Lung microvascular endothelial cell (primary cell): ENCODE measurements at places on chromosomes 4 and X. TPM values are rescaled to one million over a fixed set of nuclear protein-coding genes. Genes with fewer than 3 reads are reported as not detected.

ZDHHC15 gene
- not detected in 2 replicates for total RNA-seq

PRDM8 gene
- 0.87 and 1.2 TPM in 2 replicates for total RNA-seq

MXRA5 gene
- total RNA-seq: under 0.01 TPM in 1 of 2 replicates, not detected in the other

AMBN gene
- total RNA-seq: not detected in 2 replicates

CENPVL2 gene
- total RNA-seq: not detected in 2 replicates

CXCL9 gene
- not detected in 2 replicates for total RNA-seq

ANKRD37 gene
- total RNA-seq: 5.7 and 29.6 TPM in 2 replicates

IGSF1 gene
- total RNA-seq: 0.87 TPM in 1 of 2 replicates, not detected in the other

EREG gene
- not detected in 2 replicates for total RNA-seq

PPEF1 gene
- not detected in 2 replicates for total RNA-seq

CSAG1 gene
- total RNA-seq: not detected in 2 replicates

WDR17 gene
- under 0.01 and 0.22 TPM in 2 replicates for total RNA-seq

DGAT2L6 gene
- not detected in 2 replicates for total RNA-seq

RHOH gene
- 0.22 TPM in 1 of 2 replicates, not detected in the other for total RNA-seq

DCK gene
- total RNA-seq: 14.2 and 23.8 TPM in 2 replicates

- peak; percentile 32 for DNase-seq
Measured at GRCh38 chrX:8743126-8743732, 11.3 kb upstream of the ANOS1 start.

DNA sequence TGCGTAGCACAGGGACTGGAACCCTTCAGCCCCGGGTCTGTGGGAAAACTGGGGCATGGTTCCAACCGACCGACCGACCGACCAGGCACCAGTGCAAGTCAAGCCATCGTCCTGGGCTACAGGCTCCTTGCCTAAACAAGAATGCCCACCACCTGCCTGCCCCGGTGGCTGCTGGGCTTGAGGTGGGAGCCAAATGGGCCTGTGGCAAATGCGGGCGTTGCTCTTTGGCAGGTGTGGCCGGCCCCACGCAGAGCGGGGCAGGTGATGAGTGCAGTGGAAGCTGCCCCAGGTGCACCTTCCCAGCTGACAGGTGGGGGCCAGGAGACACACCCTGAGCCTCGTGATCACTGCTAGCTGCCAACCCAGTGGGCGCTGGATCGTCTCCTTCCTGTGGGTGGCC, 77.9 kb downstream of the MTMR1 start:
- DNase-seq: no peak

DNA sequence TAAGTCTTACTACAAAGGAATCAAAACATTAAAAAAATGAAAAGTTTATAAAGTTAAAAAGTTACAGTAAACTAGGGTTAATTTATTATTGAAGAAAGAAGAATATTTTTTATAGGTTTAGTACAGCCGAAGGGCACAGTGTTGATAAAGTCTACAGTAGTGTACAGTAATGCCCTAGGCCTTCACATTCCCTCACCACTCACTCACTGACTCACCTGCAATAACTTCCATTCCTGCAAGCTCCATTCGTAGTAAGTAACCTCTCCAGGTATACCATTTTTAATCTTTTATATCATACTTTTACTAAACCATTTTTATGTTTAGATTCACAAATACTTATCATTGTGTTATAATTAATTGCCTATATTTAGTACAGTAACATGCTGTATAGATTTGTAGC, 307.5 kb upstream of the FAM241A start:
- DNase-seq: no peak

GRCh38 chr4:139738846-139739613, 73.4 kb downstream of the MGST2 start:
- DNase-seq: no peak

DNA sequence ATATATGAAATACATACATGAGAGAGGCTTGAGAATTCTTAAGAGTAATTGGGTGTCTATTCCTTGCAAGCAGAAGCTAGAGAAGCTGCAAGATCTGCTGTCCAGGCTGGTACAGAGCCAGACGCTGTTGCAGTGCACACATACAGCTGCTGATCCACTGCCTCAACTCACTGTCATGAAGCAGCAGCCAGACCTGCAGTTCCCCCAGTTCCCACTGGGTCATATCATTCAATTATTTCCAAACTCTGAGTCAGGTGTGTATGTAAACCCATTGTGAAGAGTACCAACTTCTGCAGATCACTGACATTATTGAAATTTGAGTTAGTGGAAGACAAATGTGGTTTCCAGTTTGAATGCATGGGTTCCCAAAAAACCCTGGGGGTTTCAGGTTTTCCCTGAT, 1212.8 kb upstream of the ADGRL3 start:
- DNase-seq: no peak

DNA sequence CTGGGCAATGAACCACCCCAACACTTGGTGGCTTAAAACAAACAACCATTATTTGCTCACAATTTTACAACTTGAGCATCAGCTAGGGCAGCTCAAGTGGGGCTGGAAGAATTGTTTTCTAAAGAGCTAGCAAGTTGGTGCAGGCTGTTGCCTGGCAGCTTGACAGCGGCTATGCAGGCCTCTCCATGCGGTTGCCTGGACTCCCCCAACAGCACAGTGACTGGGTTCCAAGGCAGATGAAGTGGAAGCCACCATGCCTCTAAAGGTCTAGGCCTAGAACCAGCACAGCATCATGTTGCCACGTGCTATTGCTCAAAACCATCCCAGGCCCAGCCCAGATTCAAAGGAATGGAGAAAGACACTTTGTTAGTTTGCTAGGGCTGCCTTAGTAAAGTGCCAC, 114.8 kb downstream of the BCOR start:
- no peak for DNase-seq

DNA sequence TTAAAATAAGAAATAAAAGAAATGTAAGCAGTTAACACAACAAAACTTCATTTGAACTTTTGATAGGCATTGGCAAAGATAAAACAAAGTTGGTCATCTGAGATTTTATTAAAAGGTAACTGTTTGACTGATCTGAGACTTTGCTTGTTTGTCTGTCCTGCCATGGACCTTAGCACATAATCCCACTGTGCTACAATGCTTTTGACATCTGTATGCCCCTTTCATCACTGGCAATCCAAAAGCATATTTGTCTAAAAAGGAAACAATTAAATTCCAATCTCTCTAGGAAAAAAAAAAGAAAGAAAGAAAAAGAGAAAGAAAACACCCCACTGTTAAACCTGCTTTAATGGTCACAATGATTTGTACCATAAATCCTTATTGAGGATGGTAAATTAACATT, 231.0 kb downstream of the DACH2 start:
- no peak for DNase-seq

- no peak for DNase-seq
Measured at GRCh38 chr4:73734530-73735001, 5.8 kb upstream of the CXCL8 start.

DNA sequence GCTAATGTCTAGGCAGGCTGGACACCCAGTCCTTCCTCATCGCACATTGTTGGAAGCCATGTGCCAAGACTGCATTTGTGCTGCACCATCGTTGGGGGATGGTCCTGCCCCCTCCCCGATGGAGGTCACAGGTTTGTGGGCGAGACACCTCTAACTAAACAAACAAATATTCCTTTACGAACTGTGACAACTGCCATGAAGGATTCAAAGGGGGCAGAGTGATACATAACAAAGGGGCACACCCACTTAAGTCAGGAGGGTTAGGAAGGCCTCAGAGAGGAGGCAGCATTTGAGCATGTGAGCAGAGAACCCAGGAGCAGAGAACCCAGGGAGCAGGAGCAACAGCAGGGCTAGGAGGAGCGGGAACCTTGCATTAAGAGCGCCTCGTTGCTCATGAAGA, 37.1 kb downstream of the TRIM2 start:
- no peak for DNase-seq

GRCh38 chrX:73913580-73913979, 350.6 kb downstream of the CHIC1 start:
- DNase-seq: peak; percentile 71

DNA sequence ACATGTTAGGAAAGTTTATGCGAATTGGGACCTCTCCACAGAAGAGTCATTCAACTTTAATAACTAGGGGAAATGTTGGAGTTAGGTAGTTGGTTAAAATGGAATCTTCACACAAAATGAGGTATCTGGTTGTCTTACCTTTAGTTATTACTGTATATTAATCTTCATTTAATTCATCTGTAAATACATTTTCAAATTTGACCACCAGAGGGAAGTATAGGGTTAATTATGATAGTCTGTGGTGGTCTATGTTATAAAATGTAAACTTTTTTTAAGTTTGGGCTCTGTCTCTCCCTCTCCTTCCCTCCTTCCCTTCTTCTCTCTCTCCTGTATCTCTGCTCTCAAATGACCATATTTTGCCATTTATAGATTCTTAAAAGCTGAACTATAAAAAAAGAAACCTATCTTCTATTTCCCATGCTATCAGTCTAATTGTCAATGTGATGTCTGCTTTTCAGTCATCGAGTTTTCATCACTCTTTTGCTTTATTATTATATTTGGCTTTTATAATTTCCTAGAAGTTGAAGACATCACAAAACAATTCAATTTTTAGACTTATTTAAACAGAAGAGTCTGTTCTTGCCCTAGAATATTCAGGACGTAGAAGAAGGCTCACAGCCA, 49.8 kb downstream of the TMEM144 start:
- peak; percentile 33 for DNase-seq

- DNase-seq: no peak
Measured at GRCh38 chr4:6463311-6464289, 8.8 kb downstream of the PPP2R2C start.

- no peak for DNase-seq
Measured at GRCh38 chr4:174047363-174047762, 236.1 kb downstream of the FBXO8 start.

- no peak for DNase-seq
Measured at GRCh38 chr4:138095378-138095777, 146.8 kb downstream of the SLC7A11 start.

- DNase-seq: peak; percentile 35
Measured at GRCh38 chrX:49934148-49934547, 11.8 kb downstream of the CLCN5 start.

GRCh38 chr4:165398570-165398969, 19.8 kb downstream of the CPE start:
- peak; percentile 45 for DNase-seq

GRCh38 chrX:107537815-107538214, 88.4 kb downstream of the FRMPD3 start:
- peak; percentile 50 for DNase-seq

DNA sequence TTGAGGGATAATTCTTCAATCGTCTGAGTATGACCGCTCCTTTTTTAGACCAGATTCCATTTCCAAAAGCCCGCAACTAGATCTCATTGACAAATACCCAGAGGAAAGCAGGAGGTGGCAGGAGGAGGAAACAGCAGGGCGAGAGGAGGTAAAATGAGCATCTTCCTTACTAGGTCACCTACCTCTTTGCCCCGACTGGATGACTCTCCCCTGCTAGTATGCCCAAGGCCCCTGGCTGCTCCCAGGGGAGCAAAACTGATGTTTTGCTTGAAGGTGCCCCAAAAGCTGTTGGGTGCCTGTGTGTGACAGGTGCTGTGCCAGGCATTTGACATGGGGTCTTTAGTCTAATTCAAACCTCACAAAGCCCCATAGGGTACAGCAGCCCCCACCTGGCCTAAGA, 48.9 kb downstream of the C4orf50 start:
- no peak for DNase-seq

GRCh38 chrX:22357621-22358020, 84.9 kb downstream of the CBLL2 start:
- no peak for DNase-seq

GRCh38 chr4:37400241-37400881, 155.8 kb downstream of the NWD2 start:
- DNase-seq: no peak

DNA sequence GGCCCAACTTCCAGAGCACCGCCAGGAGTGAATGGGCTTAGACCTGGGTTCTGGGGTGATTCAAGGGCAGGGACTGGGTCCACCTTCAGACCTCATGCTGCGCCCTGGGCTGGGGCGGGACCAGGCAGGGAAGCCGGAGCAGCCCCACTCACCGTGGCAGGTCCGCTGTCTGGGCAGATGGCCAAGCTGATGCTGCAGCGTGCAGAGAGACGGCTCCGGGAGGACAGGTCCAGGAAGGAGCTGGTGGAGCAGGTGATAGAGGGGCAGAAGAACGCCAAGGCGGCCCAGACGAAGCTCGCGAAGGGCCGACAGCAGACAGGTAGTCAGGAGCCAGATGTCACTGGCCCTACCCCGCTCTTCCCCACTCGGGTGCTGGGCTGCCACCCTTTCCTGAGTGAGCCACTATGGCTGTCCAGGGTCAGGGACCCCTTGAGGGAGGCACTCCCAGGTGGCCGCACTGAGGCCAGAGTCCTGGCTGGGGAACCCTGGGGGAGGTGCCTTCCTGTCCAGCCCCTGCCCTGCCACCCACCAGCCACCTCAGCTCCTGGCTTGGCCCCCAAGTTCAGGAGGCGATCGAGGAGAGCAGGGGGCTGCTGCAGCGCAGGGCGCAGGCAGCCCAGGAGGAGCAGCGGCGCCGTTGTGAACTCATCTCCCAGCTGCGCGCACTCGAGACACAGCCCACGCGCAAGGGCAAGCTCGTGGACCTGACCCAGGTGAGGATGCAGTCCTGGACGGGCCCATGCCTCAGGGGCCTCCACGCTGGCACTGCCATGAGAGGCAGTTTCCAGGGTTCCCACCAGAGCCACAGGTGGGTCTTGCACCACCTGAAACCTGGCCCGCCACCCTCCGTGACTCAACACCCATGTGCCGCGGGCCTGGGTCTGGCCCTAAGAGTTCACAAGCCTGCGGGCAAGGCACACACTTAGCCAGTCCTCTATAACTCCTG, 10.1 kb upstream of the RNF4 start:
- no peak for DNase-seq

- no peak for DNase-seq
Measured at GRCh38 chr4:156584100-156584499, 387.5 kb downstream of the PDGFC start.

- peak; percentile 66 for DNase-seq
Measured at GRCh38 chr4:10164877-10165283, 48.3 kb upstream of the WDR1 start.

GRCh38 chr4:77734928-77735327, 84.2 kb downstream of the CNOT6L start:
- DNase-seq: peak; percentile 38

- peak; percentile 58 for DNase-seq
Measured at GRCh38 chr4:150782311-150782710, 200.4 kb downstream of the MAB21L2 start.

DNA sequence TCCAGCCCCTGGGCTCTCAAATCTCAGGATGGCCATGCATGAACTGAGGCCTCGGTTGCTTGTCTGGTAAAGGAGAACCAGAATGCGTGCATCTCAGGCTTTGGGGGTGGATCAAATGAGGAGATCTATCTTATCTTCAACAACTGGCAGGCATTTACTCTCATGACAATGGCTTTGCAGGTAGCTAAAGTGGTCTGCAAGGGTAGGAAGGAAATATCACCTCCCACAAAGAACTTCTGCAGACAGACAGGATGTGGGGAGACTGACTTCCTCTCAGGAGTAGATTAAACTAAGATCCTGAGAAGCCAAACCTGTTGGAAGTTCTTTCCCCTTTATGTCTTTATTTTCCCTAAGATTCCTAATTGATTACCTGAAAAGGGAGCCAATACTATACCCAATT, 7.8 kb downstream of the LDB2 start:
- no peak for DNase-seq

DNA sequence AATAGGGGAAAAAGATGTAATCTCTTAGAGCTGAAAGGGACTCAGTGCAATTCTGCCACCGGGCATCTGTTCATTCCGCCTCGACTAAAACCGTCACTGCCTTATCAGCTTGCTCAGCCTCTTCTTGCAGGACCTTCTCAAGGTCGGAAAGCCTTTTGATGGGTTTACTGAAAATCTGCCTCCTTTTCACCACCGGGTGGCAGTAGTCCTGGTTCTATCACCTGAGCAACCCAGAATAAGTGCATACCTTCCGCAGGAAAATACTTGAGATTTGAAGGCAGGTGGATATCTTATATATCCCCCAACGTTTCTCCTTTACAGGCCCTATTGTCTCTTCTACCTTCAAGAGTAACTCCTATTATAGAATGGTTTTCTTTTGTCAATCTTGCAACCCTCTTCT, 103.4 kb upstream of the PAK3 start:
- peak; percentile 38 for DNase-seq
